ENCODE measurements at places on chromosomes 5 and 9.

DNA sequence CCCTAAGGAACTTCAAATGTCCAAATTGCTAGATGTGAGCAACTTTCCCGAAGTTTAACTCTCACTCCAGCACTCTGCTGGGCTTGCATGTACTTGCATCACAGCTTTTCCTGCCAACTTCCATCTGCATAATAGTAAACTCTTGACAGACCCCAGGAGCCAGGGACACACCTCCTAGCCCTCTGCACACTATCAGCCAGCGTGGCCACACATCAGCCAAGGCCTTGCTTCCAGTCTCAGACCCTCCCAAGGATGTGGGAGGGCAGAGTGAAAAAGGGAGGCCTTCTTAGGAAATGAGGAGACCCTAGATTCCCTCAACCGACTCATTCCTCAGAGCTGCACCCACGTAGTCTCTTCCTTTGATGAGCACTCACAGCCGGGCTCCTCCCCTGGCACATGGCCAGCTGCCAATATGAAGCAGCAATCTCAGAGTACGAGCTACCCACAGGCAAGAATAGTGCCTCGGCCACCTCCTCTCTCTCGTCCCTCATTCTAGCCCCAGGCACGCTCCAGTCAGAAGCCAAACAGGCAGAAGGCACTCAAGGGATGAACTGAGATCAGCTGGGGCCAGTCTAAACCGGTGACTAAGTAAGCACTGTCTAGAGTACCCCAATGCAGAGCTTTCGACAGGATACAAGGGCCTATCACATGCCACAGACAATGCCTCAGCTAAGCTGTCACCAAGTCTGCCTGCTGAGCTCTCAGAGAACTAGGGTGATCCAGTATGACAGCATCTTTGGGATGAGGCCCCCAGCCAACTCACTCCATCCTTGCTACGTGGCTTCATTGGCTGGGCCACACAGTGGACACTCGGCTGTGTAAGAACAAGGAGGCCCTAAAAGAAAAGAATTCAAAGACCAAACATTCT lies 2.3 kb downstream of the P4HA2 start:
- DNase-seq: peak; percentile 63

- DNase-seq: no peak
Observed at GRCh38 chr5:90561766-90562165, 3.2 kb downstream of the ADGRV1 start.

GRCh38 chr5:13019729-13020128 lies 924.8 kb downstream of the DNAH5 start:
- DNase-seq: no peak

- no peak for DNase-seq
Observed at GRCh38 chr5:65326922-65327321, 154.8 kb downstream of the ADAMTS6 start.

- DNase-seq: no peak
Observed at GRCh38 chr5:54803471-54804011, 181.9 kb downstream of the ESM1 start.

- no peak for DNase-seq
Observed at GRCh38 chr5:124736805-124737188, 9.6 kb downstream of the ZNF608 start.

DNA sequence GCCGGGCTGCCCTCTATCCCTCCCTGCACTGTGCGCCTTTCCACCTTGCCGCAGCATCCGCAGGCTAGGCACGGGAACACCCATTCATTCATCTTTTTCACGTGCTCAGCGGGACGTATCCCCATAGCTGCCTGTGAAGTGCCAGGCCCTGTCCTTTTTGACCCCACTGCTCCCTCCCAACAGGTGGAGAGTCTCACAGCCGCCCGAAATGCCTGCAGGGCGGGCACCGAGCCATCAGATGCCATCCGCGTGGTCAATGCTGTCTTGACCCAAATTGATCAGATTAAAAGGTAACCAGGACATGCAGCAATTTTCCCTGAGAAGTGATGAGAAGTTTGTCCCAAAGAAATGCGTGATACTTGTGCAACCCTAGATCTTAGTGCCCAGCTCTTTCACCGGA lies 15.5 kb downstream of the TRIP13 start:
- DNase-seq: no peak

GRCh38 chr5:14959399-14960119 lies 88.0 kb upstream of the ANKH start:
- no peak for DNase-seq

GRCh38 chr5:138610415-138610917 lies 35.3 kb upstream of the HSPA9 start:
- no peak for DNase-seq

GRCh38 chr9:30348904-30349303 lies 2035.5 kb upstream of the ACO1 start:
- DNase-seq: no peak

- no peak for DNase-seq
Observed at GRCh38 chr9:21465859-21466518, 16.1 kb downstream of the IFNE start.

DNA sequence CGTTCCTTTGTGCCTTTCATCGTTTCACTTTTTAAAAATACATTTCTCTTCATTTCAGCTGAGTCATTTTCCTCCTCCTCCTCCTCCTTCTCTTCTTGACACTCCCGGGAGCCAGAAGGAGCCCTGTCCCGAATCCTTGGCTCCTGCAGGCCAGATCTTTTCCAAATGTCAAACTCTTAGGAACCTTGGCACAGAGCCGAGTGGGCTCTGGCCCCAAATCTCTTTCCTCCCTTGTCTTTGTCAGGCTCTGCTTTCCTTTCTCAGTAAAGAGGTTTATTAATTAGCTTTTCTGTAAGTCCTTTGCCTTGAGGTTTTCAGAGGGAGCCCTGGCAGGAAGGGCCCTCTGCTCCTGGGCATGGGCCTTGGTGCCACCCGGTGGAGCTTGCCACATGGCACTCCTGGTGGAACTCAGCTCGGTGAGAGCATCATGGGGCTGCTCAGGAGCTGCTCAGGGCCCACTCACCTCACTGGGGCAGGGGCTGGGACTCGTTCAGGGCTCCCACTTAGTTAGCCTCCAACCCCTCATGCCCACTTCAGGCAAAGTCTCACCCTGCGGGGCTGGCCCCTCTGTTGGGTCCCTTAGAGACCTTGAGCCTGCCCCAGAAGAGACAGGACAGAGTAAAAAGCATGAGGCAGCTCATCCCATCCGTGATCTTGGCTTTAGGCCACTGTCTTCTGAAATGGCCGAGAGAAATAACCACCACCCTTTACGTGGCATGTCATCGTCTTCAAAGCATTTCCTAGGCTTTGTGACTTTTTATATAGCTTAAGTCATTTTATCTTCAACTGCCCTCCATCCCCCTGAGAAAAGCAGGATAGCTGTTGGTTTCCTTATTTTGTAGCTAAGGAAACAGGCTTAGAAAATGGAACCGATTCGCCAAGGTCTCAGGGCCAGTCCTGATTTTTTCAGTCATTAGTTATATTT lies 17.1 kb downstream of the STC2 start:
- DNase-seq: no peak

DNA sequence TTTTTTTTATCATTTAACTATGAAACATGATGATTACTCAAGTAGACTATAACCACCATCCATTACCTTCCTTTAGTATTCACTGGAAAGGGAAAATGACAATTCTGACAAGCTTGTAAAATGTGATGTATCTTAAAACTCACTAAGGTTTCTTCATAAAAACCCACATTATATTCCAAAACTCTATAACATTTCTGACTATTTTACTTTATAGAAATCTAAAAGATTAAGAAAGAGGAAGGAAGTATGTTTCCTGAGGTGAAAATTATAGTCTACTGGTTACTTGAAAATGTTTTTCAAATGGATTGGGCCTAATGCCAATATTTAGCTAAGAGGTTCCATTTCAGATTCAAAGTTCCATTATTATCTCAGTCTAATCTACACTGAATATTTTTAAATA lies 1982.2 kb upstream of the C9orf72 start:
- DNase-seq: no peak

DNA sequence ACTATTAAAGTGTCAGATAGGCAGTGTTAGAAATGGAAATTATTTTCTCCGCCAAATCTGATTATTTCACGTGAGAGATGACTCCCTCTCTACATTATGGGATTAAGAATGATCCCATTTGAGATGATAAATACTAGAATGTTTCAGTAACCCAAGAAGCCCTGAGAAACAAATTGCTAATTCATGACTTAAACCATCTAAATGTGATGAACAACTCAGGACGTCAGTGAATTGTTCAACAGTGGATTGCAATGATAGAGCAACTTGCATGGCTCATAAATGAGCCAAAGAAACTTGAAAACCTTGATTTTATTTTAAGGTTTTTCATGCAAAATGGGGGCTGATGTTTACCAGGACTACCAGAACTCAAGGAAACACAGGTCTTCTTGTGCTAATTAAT lies 350.5 kb upstream of the WWC1 start:
- no peak for DNase-seq

GRCh38 chr5:180086816-180087399 lies 15.3 kb upstream of the RNF130 start:
- no peak for DNase-seq

DNA sequence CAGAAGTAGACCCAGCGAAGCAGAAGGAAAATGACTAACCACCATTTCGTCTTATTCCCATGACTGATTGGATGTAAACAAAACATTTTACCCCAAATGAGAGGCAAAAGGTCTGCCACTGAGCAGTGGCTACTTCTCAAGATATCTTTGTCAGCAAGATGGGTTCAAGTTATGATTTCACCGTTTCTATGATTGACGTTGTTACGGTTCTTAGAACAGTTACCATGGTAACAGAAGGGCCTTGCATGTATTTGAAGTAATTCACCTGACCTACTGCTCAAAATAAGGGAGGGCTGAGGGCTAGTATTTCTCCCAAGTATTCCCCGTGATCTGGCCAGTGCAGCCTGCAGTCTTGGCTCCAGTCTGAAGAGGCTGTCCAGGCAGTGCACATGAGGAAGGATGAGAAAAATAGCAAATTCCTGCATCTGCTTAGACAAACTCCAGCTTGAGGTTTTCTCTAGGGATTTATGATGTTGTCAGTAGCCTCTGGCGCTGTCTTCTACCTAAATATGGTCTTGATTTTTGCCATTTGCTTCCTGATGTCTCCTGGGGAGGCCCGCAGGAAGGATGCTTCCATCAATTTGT lies 372.7 kb downstream of the TMEM38B start:
- DNase-seq: no peak

DNA sequence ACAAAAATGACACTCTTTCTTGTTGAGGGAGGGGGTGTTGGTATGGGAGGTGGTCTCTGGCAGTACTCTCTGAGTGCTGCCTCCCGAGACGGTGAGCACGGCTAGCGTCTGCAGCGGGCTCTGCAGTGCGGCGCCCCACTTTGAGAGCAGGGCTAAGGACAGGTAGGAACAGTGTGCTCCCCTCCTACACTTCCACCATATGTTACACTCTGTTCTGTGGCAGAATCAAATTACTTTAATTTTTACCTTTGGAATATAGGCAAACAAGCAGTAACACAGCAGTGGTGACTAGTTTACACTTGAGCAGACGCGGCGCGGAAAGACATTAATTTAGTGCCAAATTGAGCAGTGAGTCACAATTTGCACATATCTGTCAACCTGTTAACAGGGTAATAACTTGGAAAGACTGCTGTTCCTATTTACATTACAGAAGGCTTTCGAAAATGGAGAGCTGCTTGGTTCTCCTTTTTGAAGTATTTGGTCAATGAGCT lies 136.3 kb downstream of the MED27 start:
- no peak for DNase-seq

DNA sequence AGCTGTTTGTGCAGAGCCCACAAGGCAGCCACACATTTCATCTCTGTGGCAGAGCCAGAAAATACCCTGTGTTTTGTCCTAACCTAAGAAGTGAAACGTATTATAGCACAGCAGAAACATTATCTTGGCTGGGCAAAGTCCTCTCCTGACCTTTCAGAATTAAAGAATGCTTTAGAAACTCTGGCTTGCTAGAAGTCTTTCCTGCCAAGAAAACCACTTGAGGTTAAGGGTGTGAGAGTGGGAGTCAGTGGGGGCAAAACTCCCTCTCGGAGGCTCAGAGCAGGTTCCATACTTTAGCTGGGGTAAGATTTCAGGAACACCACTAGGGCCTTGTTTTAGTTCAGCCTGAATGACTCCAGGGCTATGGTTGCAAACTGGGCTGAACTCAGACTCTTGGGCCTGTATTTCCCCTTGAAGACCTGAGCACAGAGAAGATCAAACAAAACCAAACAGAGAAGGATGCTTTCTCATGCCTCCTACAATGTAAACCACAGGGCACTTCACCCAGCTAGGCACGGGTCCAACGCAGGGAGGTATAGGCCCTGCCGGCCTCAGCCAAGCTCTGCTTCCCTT lies 48.0 kb downstream of the ZNF366 start:
- DNase-seq: no peak

GRCh38 chr9:98218562-98219363 lies 26.3 kb upstream of the CORO2A start:
- DNase-seq: no peak

GRCh38 chr5:12246036-12246435 lies 341.8 kb upstream of the CTNND2 start:
- DNase-seq: no peak

- no peak for DNase-seq
Observed at GRCh38 chr5:62560786-62561185, 17.8 kb upstream of the LRRC70 start.

DNA sequence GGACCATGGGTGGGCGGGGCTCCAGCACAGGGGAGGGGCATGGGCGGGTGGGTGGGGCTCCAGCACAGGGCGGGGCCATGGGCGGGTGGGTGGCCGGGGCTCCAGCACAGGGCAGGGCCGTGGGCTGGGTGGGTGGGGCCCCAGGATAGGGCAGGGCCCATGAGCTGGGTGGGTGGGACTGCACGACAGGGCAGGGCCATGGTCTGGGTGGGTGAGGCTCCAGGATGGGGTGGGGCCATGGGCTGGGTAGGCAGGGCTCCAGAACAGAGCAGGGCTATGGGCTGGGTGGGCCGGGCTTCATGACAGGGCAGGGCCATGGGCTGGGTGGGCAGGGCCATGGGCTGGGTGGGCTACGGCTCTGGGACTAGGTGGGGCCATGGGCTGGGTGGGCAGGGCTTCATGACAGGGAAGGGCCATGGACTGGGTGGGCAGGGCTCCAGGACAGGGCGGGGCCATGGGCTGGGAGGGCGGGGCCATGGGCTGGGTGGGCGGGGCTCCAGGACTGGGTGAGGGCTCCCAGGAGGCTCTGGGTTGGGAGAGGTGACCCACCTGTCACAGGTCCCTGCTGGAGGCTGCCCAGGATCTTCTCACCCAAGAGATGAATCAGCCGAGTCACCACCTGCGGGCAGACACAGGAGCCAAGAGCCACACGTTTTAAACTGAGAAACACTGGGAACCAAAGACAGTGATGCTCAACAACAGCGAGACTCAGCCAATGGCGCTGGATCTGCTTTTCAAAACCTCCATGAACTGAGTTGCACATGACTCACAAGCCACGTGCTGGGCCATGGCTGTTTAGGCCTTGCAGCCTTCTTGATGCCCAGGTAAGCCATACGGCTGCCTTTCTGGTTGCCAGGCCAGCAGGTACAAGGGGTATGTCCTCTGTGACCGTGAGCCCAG lies 33.6 kb upstream of the NSMF start:
- peak; percentile 26 for DNase-seq

DNA sequence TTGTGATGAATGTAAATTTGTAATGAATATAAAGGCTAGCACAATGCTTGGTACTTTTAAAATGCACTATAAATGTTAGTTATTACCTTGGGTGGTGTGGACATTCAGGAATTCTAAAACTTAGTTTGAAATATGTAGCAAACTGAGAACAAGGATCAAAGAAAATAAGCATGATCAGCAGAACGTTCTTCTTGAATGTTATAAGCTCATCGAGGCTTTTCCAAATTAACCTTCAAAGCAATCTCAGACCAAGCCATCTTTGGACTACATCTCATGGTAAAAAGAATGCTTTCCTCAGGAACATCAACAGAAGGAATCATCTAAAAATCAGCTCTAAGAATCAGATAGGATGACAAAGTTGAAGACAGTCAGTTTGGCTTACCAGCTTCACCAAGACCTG lies 146.3 kb downstream of the SLIT3 start:
- DNase-seq: no peak
